ENCODE measurements at places on chromosomes 13 and 19.

DNA sequence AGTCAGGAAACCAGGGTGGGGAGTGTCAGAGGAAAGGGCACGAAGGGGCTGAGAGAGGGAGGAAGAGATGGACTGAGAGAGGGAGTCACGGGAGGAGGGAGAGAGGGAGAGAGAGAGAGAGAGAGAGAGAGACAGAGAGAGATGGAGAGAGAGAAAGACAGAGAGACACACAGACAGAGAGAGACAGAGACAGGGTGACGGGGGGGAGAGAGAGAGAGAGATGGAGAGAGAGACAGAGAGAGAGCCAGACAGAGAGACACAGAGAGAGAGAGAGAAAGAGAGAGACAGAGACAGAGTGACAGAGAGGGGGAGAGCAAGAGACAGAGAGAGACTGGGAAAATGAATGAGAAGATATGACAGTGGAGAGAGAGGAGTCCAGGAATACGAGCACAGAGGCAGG is 494 bp upstream of the KLK14 start:
- DNase-seq: no peak

GRCh38 chr19:4109626-4109945 is 14.3 kb downstream of the MAP2K2 start:
- DNase-seq: no peak

- DNase-seq: no peak
Observed at GRCh38 chr19:56988299-56988698, 131.5 kb upstream of the USP29 start.

DNA sequence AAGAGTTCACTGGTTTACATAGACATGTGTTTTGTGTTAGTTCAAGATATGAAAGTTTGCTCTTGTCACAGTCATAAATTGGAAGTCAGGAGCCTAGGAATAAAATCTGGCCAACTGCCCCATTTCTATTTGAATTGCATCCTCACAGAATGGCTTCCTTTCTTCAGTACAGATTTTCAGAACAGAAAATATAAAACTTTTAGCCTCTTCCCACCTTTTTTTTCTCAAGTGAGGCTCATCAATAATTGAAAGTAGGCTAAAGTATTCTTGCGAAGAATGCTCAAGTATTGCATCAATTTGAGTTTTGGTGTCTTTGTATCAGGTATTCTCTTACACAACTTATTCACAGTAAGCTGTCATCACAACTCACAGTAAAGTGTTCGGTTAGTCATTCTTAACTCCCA is 802.7 kb downstream of the PCDH9 start:
- no peak for DNase-seq

GRCh38 chr13:110329258-110329657 is 22.2 kb downstream of the COL4A2 start:
- DNase-seq: no peak

DNA sequence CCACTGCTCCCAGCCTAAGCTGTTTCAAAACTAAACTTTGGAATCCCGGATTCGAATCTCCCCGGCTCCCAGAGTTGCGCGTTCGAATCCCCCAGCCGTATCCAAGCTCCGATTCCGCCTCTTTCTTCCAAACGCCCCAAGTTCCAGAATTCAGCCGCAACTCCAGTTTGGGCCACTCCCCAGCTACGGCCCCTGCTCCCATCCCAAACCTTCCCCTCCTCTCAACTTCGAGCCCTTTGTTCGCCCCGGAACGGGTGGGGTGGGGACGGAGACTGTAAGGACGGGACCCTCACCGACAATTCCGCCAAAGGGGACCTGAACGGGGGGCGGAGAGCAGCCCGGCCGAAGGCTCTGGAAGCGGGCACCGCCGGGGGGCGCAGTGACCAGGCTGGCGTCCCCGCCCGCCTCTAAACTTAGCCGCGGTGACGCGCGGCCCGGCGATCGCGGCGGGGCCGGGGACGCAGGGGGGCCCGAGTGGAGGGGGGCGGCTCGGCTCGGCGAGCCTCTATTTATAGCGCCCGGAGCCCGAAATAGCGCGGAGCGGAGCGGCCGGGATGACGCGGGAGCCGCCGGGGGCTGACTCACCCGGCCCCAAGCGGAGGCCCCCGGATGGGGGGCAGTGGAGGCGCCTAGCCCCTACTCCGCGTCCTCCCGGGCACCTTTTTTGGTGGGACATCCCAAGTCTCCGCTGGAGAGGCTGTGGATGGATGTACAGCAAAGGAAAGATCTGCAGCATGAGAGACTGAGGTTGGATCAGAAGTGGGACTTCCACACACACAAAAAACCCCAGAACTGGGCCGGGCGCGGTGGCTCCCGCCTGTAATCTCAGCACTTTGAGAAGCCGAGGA is 4.9 kb upstream of the ERCC1 start:
- DNase-seq: no peak

DNA sequence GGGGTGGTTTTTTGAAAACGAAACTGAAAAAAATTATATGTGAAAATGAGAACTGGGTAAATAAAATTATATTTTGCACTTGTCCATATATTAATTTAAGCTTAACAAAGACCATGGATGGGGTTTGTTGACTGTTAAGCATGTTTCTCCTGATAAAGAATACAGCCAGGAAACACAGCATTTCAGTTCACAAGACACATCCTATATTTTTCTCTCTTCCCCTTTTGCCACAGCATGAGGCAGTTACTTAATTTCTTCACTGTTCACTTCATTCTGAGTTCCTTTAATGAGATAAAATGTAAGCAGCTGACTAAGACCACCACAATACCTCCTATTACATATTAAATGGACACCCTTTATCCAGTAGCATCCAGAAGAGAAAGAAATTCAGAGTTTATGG is 64.0 kb downstream of the RXFP2 start:
- no peak for DNase-seq
